ENCODE measurements at places on chromosomes 6 and 20.

DNA sequence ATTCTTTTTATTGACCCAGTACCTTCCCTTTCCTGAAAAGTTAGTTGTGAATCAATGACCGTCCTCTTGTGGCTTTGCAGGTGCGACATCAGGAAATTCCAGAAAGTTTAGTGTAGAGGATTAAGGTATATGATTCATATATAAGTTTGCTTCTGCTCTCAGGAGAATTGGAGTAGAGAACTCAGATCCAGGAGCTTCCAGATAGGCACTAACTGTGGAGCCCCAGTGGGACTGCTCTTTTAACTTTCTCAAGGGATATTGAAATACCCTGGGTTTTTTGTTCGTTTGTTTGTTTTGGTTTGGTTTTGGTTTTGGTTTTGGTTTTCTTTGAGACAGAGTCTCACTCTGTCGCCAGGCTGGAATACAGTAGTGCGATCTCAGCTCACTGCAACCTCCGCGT is 9.5 kb downstream of the TAAR2 start:
- no peak for DNase-seq

DNA sequence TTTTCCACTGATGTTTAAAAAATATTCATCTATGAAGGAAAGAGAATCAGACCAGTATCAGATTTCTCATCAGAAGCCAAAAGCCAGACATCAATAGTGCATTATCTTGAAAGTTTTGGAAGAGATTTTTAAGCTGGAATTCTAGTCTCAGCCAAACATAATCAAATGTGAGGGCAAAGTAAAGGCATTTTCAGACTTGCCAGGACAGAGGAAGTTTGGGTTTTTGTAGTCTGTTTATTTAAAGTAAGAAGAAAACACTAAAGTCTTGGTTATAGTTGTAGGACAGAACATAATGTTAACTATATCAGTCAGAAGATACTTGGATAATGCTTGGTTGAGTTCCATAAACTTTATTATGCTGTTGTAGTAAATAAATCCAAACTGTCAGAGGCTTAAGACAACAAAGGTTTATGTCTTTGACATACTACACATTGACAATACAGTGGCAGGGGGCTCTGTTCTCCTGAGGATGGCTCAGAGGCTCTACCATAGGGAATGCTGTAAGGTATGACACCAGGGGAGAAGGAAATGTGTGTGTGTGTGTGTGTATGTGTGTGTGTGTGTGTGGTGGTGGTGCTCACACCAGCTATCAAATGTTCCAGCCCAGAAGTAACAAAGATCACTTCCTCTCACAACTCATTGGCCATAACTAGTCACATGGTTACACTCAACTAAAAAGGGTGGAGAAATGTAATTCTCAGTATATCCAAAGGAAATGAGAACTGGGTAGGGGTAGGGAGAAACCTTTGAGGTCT is 26.7 kb upstream of the YWHAB start:
- DNase-seq: no peak

GRCh38 chr20:34949120-34949519 is 6.5 kb downstream of the GSS start:
- no peak for DNase-seq

DNA sequence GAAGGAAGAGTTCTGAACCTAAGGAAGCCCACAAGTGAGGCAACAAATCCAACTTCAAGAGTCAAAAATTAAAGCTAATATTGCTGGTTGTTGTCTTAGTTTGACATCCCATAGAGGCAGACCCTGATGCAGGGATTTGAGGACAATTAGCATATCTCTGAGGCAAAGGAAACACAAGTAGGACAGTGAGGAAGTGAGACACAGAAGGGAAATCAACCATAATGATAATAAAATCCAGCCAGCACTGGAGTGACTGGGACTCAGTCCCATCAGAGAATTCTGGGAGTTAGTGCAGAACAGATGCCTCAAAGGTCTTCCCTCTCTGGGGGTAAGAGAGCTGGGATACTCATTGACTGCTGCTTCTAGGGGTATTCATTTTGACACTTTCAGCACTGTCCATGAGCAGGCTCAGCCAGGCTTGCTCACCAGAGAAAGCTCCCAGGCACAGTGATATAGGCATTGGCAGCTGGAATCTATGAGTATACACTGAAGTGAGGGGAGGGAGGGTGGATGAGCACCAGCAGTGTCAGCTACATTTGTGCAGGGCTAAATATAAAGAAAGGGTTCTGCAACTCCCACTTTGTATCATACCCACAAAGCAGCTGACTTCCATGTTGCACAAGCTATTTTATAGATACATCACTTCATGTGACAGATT is 43.4 kb upstream of the SPTLC3 start:
- DNase-seq: no peak

GRCh38 chr6:57243954-57244353 is 21.8 kb upstream of the RAB23 start:
- DNase-seq: no peak

DNA sequence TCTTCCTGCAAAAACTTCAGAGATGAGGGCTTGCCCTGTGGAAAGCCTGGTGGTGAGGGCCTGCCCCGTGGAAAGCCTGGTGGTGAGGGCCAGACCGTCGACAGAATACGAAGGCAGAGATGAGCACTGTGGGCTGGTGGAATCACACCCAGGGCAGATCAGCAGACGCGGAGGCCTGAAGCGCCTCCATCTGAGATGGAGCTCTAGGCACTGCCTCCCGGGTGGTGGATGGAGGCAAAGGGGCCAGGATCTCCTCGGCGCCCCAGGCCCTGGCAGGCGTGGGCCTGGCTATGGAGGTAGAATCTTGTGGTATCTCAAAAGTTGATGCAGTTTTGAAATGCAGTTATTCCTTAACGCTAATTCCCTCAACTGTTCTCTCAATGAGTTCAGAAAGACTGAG is 104.8 kb downstream of the PSMB1 start:
- no peak for DNase-seq

DNA sequence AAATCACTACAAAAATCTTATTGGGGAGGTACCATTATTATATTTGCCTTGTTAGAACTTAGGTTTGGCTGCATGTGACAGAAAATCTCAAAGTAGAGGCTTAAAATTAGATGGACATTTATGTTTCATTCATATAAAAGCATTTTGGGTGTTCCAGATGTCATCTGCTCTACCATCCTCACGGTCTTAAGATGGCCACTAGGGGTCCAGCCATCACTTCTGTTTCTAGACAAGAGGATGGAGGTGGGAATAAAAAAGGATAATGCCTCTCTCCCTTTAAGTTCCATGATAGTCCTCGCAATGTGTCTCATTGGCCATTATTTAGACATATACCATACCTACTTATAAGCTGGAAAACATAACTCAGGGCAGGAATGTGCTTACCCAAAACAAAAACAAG is 929.5 kb downstream of the KIF16B start:
- DNase-seq: no peak

- no peak for DNase-seq
Measured at GRCh38 chr20:33810259-33810658, 889 bp upstream of the CHMP4B start.
